PC-3 (cell line): ENCODE measurements at places on chromosomes 4 and X. TPM values are rescaled to one million over a fixed set of nuclear protein-coding genes. Genes with fewer than 3 reads are reported as not detected.
A peak's percentile ranks its signal among the peaks of the same experiment; 100 is the strongest.

- DNase-seq: no peak
Observed at GRCh38 chr4:901192-901910, 30.8 kb downstream of the GAK start.

GRCh38 chrX:47390780-47391179, 20.4 kb downstream of the ZNF157 start:
- DNase-seq: no peak

DNA sequence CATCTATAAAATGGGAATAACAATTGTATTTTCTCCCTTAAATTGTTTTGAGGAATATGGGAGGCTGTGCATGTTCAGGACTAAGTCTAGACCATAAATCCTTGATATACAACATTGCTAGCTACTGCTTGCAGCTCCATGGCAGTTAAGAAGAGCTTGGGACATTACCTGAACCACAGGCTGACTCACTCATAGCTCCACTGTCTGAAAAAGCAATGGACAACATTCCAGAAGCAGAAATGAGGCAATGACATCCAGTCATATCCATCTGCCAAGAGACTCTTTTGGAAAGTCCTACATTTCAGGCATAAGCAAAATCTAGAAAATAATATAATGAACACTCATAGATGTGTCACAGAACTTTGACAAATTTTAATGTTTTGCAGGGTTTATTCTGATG, 167.3 kb upstream of the LEF1 start:
- DNase-seq: no peak

GRCh38 chrX:150446995-150447394, 83.9 kb downstream of the MAMLD1 start:
- DNase-seq: no peak

DNA sequence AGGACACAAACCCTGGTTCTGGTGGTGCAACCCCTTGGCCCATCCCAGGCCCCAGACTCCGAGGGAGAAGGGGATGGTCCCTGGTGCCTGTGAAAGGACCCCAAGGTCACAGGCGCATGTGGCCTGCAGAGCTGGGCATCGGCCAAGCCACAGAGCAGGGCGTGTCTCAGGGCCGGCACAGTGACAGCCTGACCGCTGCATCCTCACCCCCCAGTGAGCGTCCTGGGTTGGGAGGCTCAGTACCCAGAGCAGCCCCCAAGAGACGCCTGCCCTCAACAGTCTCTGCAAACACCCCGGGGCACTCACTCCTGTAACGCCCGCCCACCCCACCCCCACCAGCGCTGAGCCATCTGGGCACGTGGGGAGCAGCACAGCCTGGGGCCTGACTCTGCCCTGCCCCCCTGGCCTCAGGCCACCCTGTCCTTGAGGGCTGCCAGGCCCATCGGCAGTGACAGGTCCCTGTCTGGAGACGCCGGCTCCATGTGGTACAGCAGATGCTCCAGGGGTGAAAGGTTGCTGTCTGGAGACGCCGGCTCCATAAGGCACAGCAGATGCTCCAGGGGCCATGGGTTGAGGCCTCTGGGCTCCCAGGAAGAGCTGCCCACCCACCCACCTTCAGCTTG, 24.5 kb upstream of the CPLX1 start:
- no peak for DNase-seq

GRCh38 chrX:148270499-148270898, 229.9 kb upstream of the AFF2 start:
- no peak for DNase-seq

- DNase-seq: no peak
Observed at GRCh38 chrX:78116766-78117165, 12.7 kb downstream of the PGK1 start.

DNA sequence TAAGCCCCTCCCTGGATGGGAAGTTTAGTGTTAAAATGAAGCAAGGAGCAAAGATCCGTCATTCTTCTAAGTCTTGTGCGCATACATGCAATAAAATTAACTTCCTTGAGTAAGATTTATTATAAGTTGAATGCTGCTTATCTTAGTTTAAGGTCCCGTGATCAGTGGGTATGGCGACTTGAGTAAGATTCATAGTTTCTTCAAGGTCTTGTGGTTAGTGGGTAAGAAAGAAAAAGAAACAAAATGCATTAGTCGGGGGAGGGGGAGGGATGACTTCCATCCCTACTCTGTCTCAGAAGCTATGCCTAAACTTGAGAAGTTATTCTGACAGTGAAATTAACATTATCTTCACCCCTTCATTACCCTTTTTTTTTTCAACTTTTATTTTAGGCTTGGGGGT, 127.3 kb upstream of the MAGEB16 start:
- DNase-seq: no peak

DNA sequence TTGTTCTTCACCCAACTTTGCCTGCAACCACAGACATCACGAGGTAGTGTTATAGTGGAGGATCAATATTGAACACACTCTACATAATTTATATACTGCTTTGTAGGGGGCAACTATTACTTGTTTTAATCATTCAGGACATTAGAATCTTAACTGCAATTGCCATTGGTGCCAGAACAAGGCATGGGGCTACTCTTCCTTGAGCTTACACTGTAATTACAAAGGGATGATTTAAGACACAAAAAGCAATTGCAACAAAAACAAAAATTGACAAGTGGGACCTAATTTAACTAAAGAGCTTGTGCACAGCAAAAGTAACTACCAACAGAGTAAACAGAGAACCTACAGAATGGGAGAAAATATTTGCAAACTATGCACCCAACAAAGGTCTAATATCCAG, 24.0 kb upstream of the DDX53 start:
- DNase-seq: no peak

- DNase-seq: no peak
Observed at GRCh38 chr4:21795091-21795490, 153.5 kb downstream of the KCNIP4 start.

GRCh38 chrX:74925225-74926088, at the start of gene NEXMIF:
Gene NEXMIF (minus strand): TSS chrX:74925452.
- peak; percentile 19 for DNase-seq

GRCh38 chr4:25350561-25350960, 26.5 kb upstream of the ANAPC4 start:
- no peak for DNase-seq

DNA sequence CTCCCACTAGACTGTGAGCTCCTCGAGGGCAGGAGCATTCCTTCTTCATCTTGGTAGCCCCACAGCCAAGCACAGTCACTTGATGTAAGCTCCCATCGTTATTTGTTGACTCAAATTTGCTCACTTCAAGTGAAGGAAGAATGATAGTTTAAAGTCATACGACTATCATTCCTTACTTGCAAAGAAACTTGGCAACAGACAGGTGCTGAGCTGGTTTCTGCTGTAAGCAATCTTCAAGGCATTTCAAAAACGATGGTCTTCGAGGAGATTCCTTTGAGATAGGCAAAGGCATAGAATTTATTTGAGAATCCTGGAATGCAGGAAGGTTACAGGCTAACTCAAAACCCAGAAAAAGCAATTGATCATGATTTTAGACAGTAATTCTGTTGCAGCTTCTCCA, 64.8 kb downstream of the QDPR start:
- DNase-seq: no peak

GRCh38 chr4:106291678-106292077, 24.3 kb downstream of the TBCK start:
- DNase-seq: no peak

DNA sequence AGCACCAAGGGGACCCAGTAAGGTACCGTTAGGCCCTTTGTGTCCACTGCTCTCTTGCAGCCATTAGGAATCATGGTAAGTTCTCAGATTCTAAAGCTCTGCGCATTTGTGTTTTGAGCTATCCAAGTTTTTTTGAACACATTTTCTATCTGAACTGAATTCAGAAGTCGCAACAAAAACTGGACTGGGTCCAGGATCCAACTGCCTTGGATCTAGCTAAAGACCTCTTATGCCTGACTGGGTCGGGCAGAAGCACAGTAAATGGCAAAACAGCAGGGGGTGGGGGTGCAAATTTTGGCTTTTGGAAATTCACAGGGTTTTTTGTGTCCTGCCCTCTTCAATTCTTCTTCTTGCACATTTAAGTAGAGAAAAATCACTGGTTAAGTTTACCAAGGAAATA, 30.0 kb downstream of the RCHY1 start:
- no peak for DNase-seq

- no peak for DNase-seq
Observed at GRCh38 chr4:8916351-8916885, 44.8 kb upstream of the HMX1 start.

GRCh38 chr4:76996445-76996844, 46.9 kb downstream of the SEPTIN11 start:
- no peak for DNase-seq

- DNase-seq: no peak
Observed at GRCh38 chr4:140720387-140721304, 35.5 kb downstream of the TBC1D9 start.

- DNase-seq: no peak
Observed at GRCh38 chrX:112672788-112673560, 6.8 kb downstream of the LHFPL1 start.

DNA sequence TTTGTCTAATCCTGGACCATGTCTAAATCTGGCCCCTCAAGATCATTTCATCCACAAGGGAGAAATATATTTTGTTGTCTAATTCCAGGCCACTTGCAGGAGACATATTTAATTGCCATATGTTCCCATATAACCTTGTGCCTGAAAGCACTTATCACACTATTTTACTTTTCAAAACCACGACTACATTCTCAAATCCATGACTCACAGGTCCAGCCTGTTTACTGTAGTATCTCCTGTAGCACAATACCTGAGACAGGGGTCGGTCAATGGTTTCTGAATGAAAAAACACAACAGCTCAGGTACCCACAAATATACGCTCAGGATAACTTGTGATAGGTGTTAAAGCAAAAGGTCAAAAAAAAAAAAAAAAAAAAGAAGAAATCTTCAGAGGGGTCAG, 60.9 kb downstream of the SEC24D start:
- DNase-seq: peak; percentile 43

CITED1 gene
- total RNA-seq: 0.40 and 1.8 TPM in 2 replicates

TBC1D1 gene
- total RNA-seq: 87.0 and 89.0 TPM in 2 replicates

NXF2B gene
- total RNA-seq: not detected in 2 replicates

PNMA5 gene
- total RNA-seq: not detected in 2 replicates

PNCK gene
- total RNA-seq: 1.0 and 3.3 TPM in 2 replicates

TMEM255A gene
- total RNA-seq: not detected in 2 replicates

KLB gene
- not detected in 2 replicates for total RNA-seq

GDPD2 gene
- total RNA-seq: 0.04 TPM in 1 of 2 replicates, not detected in the other

SPANXA2 gene
- not detected in 2 replicates for total RNA-seq

CHIC2 gene
- total RNA-seq: 52.3 and 58.1 TPM in 2 replicates

LSM6 gene
- 62.8 and 76.3 TPM in 2 replicates for total RNA-seq

PAGE5 gene
- not detected in 2 replicates for total RNA-seq
